ENCODE measurements at places on chromosomes 7 and 10.

GRCh38 chr10:119448628-119449584 is 93.6 kb downstream of the RGS10 start:
- DNase-seq = no peak

DNA sequence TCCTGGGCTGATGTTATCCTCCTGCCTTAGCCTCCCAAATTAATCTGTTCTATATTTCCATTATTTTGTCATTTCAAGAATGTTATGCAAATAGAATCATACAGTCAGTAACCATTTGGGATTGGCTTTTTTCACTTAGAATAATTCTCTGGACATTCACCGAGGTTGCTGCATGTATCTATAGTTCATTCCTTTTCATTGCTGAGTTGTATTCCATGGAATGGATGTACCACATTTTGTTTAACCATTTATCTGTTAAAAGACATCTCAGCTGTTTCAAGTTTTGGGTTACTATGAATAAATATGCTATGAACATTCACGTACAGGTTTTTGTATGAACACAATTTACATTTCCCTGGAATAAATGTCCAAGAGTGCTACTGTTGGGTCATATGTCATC is 44.9 kb downstream of the ARHGAP21 start:
- no peak for DNase-seq

GRCh38 chr10:71348850-71349249 is 29.8 kb downstream of the SLC29A3 start:
- no peak for DNase-seq

DNA sequence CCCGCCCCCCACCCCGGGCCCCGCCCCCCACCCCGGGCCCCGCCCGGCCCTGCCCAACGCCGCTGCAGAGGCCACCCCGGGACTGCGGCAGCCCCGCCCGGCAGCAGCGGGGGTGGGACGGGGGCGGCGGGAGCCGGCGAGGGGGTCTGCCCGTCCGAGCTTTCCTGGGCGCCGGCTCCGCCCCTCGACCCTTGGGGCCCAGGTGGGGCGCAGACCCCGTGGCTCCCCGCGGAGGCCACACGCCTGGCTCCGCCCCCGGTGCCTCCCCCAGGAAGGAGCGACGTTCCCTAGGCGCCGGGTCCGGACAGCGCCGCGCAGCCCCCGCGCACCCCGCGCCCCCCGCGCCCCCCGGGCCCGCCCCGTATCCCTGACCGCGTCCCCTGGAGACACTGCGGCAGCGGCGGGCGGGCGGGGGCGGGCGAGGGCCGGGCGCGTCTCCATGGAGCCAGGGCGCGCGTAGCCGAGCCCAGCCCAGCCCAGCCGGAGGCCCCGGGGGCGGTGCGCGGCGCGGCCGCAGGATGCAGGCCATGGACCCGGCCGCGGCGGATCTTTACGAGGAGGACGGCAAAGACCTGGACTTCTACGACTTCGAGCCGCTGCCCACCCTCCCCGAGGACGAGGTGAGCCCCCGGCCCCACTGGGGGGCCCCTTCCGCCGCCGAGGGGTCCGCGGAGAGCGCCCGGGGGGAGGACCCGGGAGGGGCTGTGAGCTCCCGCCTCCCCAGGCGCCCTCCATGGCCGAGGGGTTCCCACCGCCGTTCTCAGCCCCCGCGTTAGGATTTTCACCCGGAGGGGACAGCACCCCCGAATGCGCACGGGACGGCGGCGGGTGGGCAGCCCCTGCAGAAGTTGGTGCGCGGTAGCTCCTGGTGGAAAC is at the start of gene KNDC1:
KNDC1 (plus strand) TSS at position 270 of the 876 bp plus-strand sequence; CDS start at position 519, 249 bp downstream.
- DNase-seq = no peak

DNA sequence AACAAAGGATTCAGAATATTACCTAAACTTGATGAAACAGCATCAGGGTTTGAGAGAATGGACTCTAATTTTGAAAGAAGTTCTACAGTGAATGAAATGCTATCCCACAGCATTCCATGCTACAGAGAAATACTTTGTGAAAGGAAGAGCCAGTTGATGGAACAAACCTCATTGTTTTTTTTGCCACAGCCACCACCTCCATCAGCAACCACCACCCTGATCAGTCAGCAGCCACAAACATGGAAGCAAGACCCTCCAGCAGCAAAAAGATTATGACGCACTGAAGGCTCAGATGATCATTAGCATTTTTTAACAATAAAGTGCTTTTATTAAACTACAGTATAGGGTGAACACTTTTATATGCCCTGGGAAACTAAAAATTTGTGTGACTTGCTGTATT is 98.7 kb downstream of the LRRC4 start:
- DNase-seq = no peak

DNA sequence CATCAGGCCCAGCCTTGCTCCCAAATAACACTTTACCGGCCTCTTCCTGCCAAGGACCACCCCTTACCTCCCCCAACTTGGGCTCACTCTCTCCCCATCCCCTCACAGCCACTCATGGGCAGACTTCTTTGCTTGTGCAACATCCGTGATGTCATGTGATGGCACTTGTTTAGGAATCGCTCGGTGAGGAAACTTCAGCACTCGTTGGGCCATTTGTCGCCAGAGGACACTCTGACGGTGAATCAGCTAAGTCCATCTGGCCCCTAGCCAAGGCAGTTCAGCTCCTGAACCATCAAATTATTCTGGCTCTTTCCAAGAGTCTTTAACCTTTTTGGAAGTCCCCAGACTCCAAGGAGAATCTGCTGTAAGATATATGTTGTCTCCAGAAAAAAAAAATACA is 19.2 kb downstream of the BTBD16 start:
- no peak for DNase-seq

GRCh38 chr10:47444047-47444446 is 39.9 kb downstream of the ANXA8 start:
- DNase-seq = no peak

All from NCI-H1417 treated with DMSO at 0.1 percent for 48 hours (cell line).